ENCODE measurements at places on chromosomes 7 and 10.

GRCh38 chr7:138980563-138981291 lies 462 bp downstream of the KIAA1549 start:
- no peak for DNase-seq

DNA sequence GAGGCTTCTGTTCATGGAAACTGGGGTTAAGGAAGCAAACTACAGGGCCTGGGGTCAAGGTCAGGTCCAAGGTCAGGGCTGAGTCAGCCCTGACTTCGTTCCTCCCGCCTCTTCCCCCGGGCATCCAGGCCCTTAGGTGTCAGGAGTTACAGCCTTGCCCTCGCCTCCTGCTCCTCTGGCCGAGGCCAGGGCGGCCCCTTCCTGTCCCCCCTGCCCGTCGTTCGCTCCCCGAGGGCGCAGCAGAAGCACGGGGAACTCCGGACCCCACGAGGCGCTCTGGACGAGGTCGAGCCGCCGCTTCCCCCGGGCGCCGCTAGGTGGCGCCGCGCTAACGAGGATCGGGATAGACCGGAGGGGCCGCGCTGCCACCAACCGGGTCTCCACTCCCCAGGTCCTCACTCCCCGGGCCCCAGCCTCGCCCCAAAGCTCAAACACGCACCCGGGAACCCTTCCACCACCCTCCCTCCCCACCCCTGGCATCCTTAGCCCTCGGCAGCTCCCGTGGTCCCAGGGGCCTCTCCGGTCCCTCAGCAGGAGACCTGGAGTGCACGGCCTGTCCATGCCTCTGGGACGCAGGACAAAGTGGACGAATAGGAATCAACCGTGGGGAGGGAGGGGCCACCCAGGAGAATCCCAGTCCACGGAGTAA lies 59.2 kb upstream of the MYL10 start:
- DNase-seq: peak; percentile 35

DNA sequence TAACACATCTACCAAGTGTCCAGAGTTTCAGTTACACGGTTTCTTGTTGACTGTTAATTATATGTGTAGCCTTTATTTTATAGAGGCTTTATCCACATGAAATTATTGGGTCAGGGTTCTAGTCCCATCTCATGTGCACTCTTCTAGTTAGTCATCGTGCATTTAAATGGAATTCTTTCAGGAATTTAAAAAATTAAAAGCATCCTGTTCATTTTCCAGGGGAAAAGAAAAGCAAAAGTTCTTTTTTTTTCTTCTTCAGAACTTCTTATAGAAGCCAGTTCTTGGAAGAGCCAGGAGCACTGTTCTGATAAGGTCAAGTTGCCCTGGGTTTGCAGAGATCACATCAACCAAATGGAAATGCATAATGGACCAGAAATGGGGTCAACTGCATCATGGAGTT lies 324.7 kb downstream of the INHBA start:
- no peak for DNase-seq

GRCh38 chr7:107078517-107078966 lies 34.0 kb downstream of the PRKAR2B start:
- peak; percentile 95 for DNase-seq

DNA sequence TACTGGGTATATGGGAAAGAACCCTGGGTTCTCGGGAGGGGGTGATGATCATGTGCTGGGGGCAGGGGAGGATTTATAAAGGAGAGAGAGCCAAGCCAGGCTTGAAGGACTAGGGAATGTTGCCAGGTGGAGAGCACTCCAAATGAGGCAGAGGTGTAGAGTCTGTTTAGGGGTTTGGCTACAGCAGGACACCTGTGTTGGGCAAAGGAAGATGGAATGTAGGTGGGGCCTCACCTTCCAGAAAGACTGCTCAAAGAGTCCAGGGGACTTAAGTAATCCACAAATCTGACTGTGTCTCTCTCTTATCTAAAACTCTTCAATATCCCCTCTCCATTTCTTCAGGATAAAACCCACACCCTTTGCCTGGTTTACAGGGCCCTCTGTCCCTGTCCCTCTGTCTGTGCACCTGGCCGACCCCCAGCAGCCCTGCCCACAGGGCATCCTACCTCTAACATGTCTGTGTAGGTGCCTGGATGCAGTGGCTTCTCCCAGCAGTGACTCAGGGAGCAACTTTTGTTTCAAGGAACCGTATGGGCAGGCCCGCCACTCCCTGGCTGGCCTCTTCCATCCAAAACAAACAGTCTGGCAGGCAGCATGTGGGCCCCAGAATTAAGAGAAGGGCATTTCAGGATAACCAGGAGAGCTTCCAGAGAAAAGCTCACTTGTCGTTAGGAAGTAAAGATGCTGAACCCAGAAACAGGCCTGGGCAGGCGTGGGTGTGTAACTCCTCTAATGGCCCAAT lies 10.6 kb upstream of the PLEKHA1 start:
- no peak for DNase-seq

DNA sequence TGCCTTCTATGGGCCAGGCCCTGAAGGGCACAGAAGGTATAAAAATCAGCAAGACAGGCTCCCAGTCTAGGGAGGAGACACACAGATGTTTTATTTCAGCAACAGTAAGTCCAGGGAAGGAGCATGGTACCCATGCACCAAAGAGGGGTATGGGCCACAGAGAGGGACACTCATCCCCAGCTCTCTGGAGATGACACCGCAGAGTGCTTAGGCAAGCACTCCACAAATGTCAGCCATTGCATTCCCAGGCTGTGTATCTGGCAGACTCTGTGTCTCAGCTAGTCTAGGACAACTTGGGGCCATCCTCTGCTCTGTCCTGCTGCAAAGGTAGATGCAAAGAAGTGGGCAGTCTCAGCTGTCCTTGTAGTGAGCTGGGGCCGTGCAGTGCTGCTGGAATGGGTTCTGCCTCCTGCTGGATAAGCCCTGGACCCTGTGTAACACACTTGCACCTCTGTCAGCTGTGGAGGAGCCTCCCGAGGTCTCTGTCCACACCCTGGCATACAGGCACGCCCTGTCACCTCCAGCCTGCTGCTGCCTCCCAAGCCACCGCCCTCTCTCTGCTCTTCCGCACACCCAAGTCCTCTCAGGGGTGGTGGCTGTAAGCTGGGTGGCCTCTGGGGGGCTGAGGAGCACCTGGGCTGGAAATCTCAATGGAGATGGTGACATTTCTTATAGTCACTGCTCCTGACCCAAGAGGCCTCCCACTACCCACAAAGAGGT lies 57.6 kb downstream of the VOPP1 start:
- no peak for DNase-seq

- DNase-seq: no peak
These were observed 45.3 kb upstream of the FAM133B start for GRCh38 chr7:92635538-92635937.

DNA sequence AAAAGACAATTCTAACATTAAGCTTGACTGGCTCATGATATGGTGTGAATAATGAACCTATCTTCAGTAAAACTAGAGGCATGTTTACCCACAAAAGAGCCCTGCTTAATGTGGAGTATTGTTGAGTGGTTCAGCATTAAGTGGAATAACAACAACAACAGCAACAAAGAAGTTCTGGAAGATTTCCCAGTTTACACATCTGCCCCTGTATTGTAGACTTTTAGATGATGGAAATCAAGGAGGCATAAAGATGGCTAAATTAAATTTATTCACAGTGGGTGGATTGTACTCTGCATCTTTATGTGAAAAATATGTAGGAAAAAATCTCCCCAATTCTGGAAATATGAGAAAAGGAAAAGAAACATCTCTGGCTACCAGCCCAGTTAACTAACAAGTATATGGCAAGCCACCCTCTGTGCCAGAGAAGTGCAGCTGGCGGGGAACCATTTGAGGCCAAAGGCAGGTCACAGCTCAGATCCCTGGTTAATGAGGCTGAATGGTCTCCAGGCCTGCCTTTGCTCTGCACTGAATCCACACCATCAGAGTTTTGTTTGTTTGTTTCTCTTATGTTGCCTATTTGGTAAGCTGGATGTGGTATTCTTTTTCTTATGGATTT lies 186.0 kb downstream of the SEMA3D start:
- DNase-seq: no peak
